ENCODE measurements at places on chromosomes 3 and 15. TPM values are rescaled to one million over a fixed set of nuclear protein-coding genes. Genes with fewer than 3 reads are reported as not detected.

Gene PEX5L
- total RNA-seq: 0.30 TPM

Gene TMEM158
- total RNA-seq: 0.21 TPM

- DNase-seq: no peak
These were observed 235.1 kb downstream of the CD47 start for GRCh38 chr3:107855710-107856109.

GRCh38 chr15:98683831-98684230, 35.5 kb downstream of the IGF1R start:
- DNase-seq: no peak

GRCh38 chr3:8579096-8579495, 65.5 kb downstream of the SSUH2 start:
- no peak for DNase-seq

GRCh38 chr3:120348065-120348990, 826 bp downstream of the LRRC58 start:
- peak; percentile 41 for DNase-seq

GRCh38 chr15:66805202-66805885, 103.3 kb downstream of the SMAD6 start:
- DNase-seq: no peak

GRCh38 chr3:172562871-172563865, 39.9 kb upstream of the TNFSF10 start:
- DNase-seq: no peak

GRCh38 chr15:73748730-73749129, 4.4 kb downstream of the INSYN1 start:
- no peak for DNase-seq

Gene GPR149
- total RNA-seq: not detected

- DNase-seq: no peak
These were observed 773.4 kb downstream of the ROBO1 start for GRCh38 chr3:78994174-78995027.

Gene PYGO1
- 0.05 TPM for total RNA-seq

GRCh38 chr3:14867936-14868570, 49.3 kb downstream of the FGD5 start:
- DNase-seq: no peak

Gene SPINT1
- 12.2 TPM for total RNA-seq

- DNase-seq: no peak
These were observed 44.5 kb upstream of the RAD51 start for GRCh38 chr15:40650479-40650878.

- no peak for DNase-seq
These were observed 14.6 kb upstream of the SEC62 start for GRCh38 chr3:169952045-169952444.

Gene DUOXA2
- not detected for total RNA-seq

DNA sequence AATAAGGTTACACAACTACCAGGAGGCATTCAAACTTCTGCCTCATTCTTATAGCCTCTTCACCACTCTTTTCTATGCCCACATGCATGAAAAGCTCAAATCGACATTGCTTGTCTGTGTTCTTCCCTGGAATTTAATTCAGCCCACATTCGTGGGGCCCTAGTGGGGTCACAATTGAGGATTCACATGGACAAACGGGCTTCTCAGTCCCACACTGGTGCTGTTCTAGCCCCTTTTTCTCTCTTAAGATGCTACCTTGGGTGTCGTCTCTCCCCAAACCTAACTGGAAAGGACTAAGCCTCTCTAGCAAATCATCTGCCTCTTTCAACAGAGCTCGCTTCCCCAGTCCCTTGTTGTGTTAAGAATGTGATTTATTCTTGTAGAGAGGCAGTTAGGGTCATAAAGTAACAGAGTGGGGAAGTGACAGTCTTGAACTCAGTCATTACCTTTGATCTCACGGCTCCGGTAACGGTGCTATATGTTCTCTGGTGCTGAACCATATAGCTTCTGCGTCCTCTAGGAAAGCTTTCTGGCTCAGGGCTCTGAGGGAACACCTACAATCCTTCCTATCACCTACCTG, 4.9 kb downstream of the LPP start:
- no peak for DNase-seq

- no peak for DNase-seq
These were observed 62.9 kb downstream of the GPR176 start for GRCh38 chr15:39857132-39857531.

GRCh38 chr3:28651159-28651558, 302.5 kb upstream of the AZI2 start:
- DNase-seq: no peak

DNA sequence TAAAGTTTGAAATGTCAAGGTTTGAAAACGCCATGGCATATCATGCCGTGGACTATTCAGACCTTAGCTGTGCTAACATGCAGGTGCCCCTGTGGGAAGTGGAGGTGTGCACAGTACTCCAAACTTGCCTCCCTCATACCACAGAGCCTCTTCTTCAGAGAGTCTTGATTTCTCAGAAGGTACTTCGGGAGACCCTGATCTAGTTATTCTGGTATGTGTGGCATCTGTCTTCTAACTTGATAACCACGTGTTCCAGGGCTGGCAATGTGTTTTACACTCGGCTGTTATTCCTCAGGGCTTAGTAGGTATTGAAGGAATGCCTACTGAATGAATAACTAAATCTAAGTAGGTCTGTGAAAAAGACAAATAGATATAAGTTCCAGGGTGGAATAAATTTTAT, 309.9 kb downstream of the CLSTN2 start:
- DNase-seq: no peak

GRCh38 chr3:81929697-81930096, 168.3 kb upstream of the GBE1 start:
- DNase-seq: no peak

All from activated T-cell treated with anti-CD3 and anti-CD28 coated beads, Interleukin-2, amount 50 U/mL, for 4 hours (primary cell).